ENCODE measurements at places on chromosomes 6 and 20. TPM values are rescaled to one million over a fixed set of nuclear protein-coding genes. Genes with fewer than 3 reads are reported as not detected.

CD93 gene
- total RNA-seq, result not detected

PLEKHG1 gene
- 1.2 TPM for total RNA-seq

OR10C1 gene
- not detected for total RNA-seq

TREM1 gene
- 0.15 TPM for total RNA-seq

RHAG gene
- total RNA-seq, result not detected
